ENCODE measurements at places on chromosomes 7 and 10. TPM values are rescaled to one million over a fixed set of nuclear protein-coding genes. Genes with fewer than 3 reads are reported as not detected.

Gene PDK4
- polyA plus RNA-seq, result 19.2 TPM

Gene DGKB
- 0.35 TPM for polyA plus RNA-seq

Gene TSPAN15
- polyA plus RNA-seq, result 93.8 TPM

Gene PTPN20
- polyA plus RNA-seq, result 1.2 TPM

Gene UCN3
- polyA plus RNA-seq, result not detected

Gene NUTM2E
- polyA plus RNA-seq, result 0.67 TPM

Gene UBTD1
- polyA plus RNA-seq, result 17.1 TPM

Gene ZP3
- polyA plus RNA-seq, result 1.2 TPM

Gene NEUROD6
- polyA plus RNA-seq, result not detected

Gene GSAP
- polyA plus RNA-seq, result 5.0 TPM

Gene OPALIN
- polyA plus RNA-seq, result not detected

Gene NYAP1
- polyA plus RNA-seq, result 2.2 TPM

DNA sequence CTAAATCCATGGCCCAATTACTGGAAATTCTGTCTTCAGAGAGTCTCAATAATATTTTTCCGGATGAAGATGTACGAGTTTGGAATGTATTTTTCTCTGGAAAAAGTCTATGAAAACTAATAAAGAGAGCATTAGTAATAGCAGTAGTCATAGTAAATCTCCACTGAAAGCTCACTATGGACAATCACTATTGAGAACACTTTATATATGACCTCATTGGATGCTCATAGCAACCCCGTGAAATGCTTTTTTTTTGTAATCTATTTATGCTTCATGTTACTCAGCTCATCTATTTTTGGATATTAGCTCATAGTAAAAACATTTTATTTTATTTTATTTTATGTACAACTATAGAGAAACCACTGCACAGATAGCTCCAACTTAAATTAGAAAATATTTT is 94.3 kb upstream of the MYO3A start:
- peak; percentile 14 for DNase-seq

DNA sequence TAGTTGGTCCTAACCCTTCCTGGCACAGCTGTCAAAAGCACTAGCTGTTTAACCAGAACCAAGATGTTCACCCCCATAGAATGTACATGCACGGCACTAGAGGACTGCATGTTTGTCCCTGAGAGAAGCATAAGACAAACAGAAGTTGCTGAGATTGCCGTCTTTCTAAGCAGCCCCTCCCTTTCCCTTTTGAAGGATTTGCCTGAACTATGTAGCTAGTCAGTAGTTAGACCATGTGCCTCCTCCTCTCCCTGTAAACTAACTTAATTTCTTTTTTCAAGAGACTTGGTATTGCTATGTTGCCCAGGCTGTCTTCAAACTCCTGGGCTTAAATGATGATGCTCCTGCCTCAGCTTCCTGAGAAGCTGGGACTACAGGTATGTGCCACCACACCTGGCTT is 40.7 kb downstream of the TBC1D12 start:
- no peak for DNase-seq

- DNase-seq, result peak; percentile 84
Observed at GRCh38 chr10:77391605-77392235, 245.9 kb downstream of the KCNMA1 start.

GRCh38 chr10:131048606-131049005 is 262.9 kb downstream of the TCERG1L start:
- no peak for DNase-seq

DNA sequence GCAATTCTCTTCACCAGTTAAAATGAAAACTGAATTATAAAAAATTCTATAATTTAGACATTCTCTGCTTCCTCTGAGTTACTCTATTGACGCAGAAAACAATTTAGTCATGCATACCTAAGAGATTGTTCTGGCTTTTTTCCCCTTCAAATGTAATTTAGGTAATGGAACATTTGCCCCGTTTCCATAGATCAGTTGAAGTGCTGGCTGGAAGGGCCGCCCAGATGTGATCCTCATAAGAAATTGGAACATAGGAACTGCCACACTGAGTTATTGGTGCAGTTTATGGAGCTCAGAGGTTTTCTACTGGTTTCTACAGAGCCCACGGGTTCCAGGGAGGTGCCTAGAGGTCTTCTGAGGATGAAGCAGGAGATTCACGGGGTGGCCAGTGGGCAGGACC is 581.7 kb downstream of the SDK1 start:
- DNase-seq, result peak; percentile 43

DNA sequence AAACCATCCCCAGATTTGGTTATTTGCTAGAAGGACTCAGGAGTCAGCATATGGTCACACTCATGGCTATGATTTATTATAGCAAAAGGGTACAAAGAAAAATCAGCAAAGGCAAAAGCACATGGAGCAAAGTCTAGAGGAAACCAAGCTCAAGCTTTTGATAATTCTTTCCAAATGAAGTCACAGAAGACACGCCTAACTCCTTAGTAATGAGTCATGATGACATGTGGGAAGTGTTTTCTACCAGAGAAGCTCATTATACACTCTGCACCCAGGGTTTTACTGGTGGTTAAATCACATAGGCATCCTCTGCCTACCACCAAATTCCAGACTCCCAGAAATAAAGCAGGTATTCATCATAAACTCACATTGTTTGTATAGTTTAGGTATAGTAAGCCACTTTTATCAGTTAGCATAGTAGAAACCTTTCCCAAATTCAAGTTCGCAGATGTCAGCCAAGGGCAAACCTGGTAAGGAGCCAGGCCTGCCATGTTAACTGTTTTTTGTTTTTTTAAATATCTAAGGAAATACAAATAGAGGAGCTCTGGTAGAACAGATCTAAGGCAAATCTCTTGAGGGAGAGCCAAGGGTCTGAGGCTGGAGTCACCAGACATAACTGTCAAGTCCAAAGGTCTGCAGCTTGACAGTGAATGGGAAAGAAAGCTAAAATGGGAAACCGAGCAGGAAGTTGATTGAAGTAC is 15.4 kb upstream of the HIBADH start:
- DNase-seq, result no peak

- no peak for DNase-seq
Observed at GRCh38 chr10:113992471-113993011, 51.1 kb upstream of the ADRB1 start.

GRCh38 chr7:2698581-2699288 is 10.7 kb downstream of the AMZ1 start:
- no peak for DNase-seq

GRCh38 chr7:142833174-142834048 is 21.5 kb upstream of the EPHB6 start:
- DNase-seq, result no peak

GRCh38 chr10:110305767-110306451 is 1.2 kb upstream of the SMNDC1 start:
- peak; percentile 55 for DNase-seq

DNA sequence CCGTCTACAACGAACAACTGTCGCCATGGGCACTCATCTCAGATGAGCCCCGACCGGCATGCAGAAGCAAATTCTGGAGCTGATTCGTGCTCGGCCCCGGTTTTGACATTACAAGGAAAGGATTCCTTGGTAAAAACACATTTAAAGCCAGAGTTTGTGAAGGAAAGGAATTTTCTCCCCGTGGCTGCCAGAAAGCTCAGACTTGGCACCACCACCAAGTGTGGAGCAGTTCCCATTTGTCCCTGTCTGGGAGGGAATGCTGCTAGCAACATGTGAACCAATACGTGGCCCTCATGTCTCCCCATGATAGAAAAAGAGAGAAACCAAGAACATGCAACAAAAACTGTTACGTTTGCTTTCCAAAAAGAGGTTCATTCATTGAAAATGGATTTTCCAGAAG is 55.2 kb upstream of the DDC start:
- DNase-seq, result peak; percentile 52

DNA sequence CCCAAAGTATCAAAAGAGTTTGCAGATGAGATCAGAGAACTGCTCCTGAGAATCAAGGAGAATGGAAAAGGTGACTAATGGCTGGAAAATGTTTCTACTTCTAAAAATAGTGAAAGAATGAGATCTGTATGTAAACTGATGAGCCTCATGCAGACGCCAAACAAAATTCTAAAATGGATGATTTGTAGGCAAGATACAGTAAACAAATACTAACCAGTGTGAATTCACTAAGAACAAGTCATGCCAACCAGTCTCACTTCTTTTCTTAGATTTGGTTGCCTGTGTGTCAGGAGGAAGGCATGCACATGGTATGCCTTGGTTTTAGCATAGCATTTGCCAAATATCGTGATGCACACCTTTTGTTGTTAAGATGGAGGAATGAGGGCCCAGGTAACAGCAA is 94.9 kb upstream of the PIK3CG start:
- no peak for DNase-seq

- DNase-seq, result no peak
Observed at GRCh38 chr10:63757067-63757466, 235.9 kb downstream of the REEP3 start.

DNA sequence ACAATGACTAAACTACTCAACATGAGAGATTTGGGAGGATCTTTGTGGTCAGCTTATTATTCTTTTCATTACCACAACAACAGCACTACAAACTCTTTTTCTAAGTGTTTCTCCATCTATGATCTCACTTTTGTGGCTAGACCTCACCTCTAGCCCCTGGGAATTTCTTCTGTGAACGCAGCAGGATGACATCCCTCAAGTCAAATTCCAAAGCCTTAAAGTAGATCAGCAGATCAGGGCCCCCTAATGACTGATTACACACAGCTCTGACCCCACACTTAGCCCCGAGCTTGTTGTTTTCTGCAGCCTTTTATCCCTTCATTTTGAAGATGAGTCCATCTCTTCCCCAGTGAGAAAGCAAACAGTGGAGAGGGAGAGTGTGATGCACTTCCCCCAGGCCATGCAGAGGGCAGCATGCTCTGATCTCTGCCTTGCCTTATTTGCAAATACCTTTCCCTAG is 27.3 kb downstream of the TFAM start:
- DNase-seq, result no peak

- no peak for DNase-seq
Observed at GRCh38 chr10:85531706-85532105, 834.9 kb downstream of the GRID1 start.

DNA sequence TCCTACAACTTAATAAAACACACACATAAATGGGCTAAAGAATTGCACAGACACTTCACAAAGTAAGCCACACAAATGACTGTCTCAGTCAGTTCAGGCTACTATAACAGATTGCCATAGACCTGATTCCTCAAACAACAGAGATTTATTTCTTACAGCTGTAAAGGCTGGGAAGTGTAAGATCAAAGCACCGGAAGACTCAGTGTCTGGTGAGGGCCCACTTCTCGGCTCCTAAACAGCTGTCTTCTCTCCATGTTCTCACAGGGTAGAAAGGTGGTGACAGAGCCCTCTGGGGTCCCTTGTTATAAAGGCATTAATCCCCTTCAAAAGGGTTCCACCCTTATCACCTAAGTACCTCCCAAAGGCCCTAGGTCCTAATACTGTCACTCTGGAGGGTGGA is 18.3 kb downstream of the STK32C start:
- DNase-seq, result no peak

GRCh38 chr7:101608772-101609713 is 20.1 kb downstream of the MYL10 start:
- DNase-seq, result no peak

GRCh38 chr10:821322-821721 is 110.2 kb downstream of the LARP4B start:
- DNase-seq, result no peak

DNA sequence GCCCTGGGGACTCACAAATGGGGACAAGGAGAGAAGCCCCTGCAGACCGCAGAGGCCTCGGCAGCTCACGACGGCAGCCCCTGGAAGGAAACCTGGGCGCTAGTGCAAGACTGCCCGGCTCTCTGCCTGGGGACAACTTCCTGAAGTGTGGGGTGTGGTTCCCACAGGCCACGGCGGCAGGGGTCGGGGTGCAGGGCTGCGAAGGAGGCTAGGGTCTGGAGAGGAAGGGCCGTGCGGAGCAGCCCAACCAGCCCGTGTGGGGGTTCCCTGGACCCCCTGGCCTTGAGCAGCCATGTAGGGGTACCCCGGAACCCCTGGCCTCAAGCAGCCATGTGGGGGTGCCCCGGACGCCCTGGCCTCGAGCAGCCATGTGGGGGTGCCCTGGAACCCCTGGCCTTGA is 19.5 kb downstream of the CFAP46 start:
- DNase-seq, result no peak

DNA sequence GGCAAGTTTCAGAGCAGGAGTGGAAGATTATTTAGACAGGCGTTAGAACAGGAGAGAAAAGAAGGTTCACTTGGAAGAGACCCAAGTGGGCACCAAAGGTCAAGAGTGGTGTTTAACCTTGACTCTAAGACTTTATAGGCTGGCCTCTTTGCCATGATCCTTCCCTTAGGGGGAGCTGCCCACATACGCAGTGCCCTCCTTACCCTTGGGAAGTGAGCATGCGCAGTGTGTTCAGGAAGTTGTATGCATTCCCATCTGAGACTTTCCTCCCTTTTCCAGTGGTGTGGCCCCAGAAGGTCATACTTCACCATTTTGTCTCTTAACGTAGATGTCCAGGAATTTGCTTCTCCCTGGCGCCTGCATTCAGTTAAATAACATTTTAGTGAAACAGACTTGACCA is 95.8 kb downstream of the CXCL12 start:
- no peak for DNase-seq

DNA sequence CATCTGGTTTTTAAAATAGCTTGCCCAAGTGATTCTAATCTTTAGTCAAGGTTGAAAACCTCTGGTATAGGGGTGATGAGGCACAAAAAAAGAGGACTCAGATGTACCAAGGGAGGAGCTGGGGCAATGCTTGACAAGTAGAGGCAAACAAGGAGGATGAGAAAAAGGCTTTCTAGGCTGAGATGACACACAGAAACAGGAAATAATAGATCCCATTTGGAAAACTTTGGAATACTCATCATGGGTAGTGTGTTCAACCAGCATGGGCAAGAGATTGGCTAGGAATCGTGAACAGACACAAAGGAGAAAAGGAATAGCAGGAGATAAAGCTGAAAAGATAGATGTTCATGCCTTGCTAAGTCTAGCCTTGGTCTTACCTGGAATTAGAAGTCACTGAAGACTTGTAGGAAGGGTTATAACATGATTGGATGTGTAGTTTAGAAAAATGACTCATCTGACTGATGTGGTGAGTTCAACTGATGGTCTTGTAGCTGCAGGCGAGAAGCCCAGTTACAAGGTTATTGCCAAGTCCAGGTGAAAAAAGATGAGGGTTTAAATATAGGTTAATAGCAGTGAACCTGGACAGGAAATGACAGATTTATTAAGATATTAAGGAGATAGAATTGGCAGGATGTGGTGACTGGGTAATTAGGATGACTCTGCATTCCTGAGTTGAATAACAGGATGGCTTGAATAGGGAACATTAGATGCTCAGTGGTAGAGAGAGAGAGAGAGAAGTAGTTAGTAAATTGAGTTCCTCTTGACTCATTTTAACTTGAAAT is 214.0 kb upstream of the LRGUK start:
- DNase-seq, result no peak

Measured in hindlimb muscle (tissue), 1 donor.